ENCODE measurements at places on chromosomes 4 and X.
A peak's percentile ranks its signal among the peaks of the same experiment; 100 is the strongest.

- no peak for DNase-seq
Measured at GRCh38 chr4:8502371-8502770, 61.8 kb downstream of the TRMT44 start.

- DNase-seq: peak; percentile 87
Measured at GRCh38 chrX:153032397-153033118, 23.7 kb upstream of the PNMA3 start.

GRCh38 chrX:136185401-136186022 is 38.2 kb downstream of the FHL1 start:
- no peak for DNase-seq

DNA sequence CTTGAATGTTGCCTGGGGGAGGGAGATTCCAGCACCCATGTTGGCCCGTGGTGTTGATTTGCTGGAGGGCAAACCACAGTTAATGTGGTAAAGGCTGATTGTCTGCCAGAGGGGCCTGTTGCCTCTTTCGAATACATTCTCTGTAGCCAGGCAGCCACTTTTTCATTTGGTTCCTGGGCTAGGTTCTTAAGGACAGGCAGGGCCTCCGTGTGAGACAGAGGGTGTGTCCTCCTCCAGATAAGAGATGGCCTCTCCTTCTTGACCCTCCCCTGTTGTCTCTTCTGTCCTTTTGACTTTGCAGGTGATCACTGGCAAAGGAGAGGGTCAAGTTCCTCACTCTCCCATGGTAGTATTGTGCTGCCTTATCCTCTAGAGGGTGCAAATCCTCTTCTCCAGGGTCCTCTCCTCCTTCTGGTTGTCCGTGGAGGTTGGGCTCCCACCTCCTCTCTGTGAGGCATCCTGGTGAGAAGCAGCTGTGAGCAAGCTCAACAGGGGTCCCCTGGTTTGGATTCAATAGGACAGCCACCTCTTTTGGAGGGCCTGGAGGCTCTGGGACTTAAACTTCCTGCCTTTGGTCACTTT is 44.9 kb downstream of the ZNF182 start:
- no peak for DNase-seq

DNA sequence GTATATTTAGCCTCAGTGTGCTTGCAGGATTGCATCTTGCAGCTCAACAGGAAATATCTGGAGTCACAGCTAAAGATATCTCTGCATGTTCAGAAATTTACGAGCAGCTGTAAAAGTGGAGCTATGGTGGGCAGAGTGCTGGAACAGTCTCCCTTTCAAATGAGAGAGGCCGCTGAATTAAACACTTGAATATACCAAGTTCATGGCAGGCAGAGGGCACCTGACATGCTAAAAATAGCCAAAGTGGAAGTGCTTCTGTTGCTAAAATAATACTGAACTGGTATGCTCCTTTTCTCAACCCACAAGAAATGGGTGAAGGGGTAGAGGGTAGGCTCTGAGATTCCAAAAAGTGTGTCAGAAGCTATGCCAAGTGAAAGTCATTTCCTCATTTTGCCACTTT is 98.1 kb downstream of the MGST2 start:
- DNase-seq: no peak

DNA sequence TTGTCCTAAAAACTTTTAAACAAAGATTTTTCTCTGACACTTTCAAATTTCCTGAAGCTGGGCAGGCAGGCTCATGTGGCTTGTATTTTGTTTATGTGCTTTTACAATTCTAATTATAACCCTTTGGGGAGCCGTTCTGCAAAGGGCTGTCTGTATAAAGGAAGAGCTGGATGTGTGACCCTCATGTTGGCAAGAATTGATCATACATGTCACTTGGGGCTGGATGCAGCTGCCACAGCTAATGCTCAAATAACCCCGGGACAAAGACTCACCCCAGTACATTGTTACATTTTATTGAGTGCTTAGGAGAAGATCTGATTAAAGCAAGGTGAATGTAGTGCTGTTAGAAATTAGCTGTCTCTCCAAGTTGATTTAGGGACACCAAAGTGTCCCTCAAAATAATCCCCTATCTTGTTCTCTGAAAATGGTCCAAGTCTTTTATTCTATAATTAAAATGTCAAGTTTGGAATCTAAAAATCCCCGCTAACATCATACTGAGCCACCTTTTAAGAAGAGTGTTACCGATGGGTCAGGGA is 13.0 kb upstream of the DAPP1 start:
- no peak for DNase-seq

DNA sequence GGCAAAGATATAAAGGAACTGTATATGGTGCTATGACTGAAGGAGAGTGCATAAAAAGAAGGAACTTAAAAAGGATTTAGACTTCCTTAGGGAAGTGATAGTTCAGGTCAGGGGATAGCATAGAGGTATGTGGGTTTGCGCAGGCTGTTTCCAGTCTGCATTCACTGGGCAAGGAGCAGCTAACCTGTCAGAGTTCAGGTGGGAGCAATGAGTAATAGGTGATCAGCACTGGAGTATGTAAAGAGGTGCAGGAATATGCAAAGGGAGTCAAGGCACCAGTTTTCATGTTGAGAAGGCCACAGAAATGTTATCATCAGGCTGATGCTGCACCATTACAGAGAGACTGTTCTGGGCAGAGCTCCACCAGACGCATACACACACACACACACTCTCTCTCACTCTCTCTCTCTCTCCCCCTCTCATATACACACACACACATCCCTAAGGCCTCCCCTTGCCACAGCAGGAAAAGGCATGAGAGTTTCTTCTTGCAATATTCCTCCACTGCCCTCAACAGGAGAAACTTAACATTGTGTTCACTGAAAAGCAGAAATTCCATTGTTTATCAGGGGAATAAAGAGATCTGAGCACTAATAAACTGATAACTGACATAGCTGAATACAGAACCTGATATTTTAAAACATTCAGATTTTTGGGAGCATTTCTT is 256.4 kb upstream of the GRID2 start:
- no peak for DNase-seq

- no peak for DNase-seq
Measured at GRCh38 chr4:137705171-137705783, 173.0 kb upstream of the PCDH18 start.

GRCh38 chr4:32735856-32736590 is 2015.9 kb downstream of the PCDH7 start:
- no peak for DNase-seq

- DNase-seq: no peak
Measured at GRCh38 chrX:134294548-134294947, 57.6 kb downstream of the CCDC160 start.

DNA sequence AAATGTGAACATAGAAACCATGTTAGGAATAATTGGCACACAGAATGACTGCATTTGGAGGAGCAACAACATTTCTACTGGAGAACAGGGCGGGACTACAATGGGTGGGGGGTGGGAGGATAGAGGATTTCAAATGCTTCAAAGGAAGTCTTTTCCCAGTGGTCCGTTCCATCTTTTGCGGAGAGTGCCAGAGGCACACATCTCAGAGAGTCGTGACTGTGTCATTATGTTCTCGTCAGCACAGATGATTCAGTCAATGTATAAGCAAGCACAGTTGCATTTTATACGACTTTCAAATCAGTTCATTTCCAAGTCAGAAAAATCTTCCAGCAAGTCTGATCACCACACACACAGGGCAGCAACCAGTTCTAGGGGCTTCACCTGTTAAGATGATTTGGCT is 22.7 kb upstream of the GPR50 start:
- no peak for DNase-seq

- DNase-seq: no peak
Measured at GRCh38 chr4:176882206-176882605, 89.5 kb upstream of the VEGFC start.

DNA sequence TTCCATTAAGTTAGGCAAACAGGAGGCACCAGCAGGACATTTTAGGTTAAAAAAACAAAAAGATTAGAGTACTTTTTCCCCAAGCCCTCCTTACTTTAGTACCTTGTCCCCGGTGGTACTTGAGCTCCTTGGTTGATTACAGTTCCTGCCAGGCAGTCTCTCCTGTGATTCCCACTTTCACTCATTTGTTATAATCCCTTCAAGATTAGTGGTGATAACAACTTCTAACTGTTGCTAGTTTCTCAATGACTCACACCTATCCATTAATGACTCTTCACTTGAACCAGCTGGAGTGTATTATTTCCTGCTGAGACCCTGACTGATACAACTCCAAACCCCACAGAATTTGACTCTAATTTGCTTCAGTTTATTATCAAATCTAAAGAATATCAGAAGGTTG is 765.0 kb upstream of the DIAPH2 start:
- no peak for DNase-seq

DNA sequence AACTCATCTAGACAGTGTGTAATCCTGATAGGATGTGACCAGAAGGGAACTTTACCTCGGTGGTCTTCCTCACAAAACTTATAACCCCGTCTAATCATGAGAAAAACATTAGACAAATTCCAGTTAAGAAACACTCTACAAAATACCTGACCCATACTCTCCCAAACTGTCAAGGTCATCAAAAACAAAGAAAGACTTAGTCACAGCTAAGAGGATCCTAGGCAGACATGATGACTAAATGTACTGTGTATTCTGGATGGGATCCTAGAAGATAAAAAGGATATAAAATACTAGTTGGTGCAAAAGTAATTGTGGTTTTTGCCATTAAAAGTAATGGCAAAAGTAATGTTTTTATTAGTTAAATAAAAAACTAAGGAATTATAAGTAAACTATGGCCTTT is 81.6 kb downstream of the DTHD1 start:
- DNase-seq: no peak

- no peak for DNase-seq
Measured at GRCh38 chr4:133148690-133149363, at the start of gene PCDH10. Gene PCDH10, plus strand, starts transcription at chr4:133149294. Its CDS starts 847 bp downstream, at chr4:133150141.

GRCh38 chrX:6770936-6771335 is 236.0 kb upstream of the VCX3A start:
- no peak for DNase-seq

DNA sequence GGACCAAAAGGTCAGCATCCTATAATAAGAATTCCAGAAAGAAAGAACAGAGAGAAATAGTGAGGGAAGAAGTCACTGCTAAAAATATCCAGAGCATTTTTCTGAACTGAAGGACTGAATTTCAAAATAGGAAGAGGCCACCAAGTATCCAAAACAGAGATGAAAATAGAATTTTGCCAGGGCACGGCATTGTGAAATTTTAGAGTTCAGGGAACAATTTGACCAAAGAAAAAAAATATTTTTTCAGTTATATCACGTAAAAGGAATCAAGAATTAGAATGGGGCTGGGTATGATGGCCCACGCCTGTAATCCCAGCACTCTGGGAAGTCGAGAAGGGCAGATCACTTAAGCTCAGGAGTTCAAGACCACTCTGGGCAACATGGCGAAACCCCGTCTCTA is 65.4 kb downstream of the FGFBP1 start:
- DNase-seq: no peak

Measured in HAP-1 (cell line).